Left lobe of liver (tissue), 2 donors: ENCODE measurements at places on chromosomes 12 and 14. TPM values are rescaled to one million over a fixed set of nuclear protein-coding genes. Genes with fewer than 3 reads are reported as not detected.

DNA sequence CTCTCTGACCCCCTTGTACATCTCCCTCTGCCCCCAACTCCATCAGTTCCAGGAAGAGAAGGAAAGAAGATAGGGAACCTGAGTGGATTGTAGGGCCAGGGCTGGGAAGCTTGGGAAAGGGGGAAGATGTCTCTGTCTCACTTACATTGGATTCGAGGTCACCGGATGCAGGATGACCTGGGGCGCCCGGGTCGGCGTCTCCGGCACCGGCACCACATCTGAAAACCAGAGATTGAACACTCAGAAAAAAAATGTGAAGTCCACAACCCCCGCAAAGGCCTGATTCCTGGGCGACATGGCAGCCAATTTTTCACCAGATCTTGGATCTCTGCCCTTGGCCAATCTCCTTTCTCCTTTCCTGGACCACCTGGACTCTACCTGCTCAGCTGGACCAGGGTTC is 169.4 kb upstream of the NOS1 start:
- DNase-seq: no peak

- DNase-seq: no peak
Measured at GRCh38 chr12:105281694-105282049, 45.7 kb upstream of the APPL2 start.

GRCh38 chr14:97039717-97040363 is 242.7 kb downstream of the VRK1 start:
- DNase-seq: no peak

DNA sequence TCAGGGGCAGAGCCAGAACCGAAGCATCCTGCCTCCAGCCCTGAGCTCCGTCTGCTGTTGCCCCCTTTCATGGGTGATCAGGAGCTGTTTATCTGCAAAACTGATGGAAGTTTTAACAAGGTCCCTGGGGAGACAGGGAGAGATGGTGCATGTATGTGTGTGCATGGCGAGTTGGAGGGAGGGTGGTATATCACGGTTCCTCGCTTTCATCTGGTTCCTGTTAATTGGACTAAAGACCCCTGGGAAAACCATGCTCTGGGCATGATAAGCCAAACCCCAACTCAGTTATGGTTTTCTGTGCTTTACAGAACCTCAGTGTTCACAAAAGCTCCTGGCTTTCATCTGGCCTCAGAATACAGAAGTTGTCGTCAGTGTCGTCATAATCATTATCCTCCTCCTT is 133.6 kb downstream of the KSR2 start:
- no peak for DNase-seq

DNA sequence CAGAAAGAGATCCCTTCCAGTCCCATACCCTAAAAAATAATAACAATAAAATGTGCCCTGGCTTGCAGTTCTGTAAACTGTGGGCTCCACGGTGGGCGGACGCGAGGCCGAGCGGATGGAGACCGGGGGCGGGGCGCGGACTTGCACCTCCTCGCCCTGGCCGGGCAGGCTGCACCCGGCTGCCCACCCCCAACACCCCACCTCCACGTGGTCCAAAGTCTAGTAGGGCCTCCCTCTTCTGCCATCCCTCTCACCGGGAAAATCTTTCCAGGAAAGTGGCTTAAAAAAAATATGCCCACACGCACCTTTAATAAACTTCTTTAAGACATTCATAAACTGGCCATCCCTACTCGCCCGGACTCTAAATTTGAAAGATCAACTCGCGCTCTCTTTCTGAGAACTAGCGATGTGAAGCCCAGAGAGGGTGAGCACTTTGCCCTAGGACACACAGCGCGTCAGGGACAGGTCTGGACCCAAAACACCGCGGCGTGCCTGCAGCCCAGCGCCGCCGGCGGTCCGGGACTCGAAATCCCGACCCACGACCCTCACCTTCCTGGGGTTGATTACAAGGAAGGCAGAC is 1.9 kb upstream of the BCL11B start:
- DNase-seq: no peak

The POTEG gene
- total RNA-seq: not detected

The ISM2 gene
- not detected for total RNA-seq
